ENCODE measurements at places on chromosomes 2 and 18.

DNA sequence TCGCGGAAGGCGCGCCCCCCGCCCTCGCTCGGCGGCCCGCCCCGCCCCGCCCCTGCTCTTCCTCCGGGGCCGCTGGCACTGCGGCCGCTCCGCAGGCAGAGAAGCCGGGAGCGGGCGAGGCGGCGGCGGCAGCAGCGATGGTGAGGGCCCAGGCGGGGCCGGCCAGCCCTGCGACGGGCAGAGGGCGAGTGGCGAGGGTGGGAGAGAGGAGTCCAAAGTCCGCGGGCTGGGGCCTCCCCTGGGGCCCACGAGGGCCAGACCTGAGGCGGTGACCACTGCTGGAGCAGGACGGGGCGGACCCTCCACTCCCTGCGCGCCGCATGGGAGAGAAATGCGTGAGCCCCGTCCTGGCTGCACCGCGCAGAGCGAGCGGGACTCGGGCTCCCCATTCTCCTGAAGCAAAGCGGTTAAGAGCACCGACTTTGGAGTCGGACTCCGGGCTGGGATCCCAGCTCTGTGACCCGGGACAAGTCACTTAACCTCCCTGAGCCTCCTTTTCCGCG lies at the start of gene VAMP5:
Gene VAMP5 (plus strand): TSS at position 78 of the 503 bp plus-strand sequence. CDS start 60 bp downstream, at position 138.
- DNase-seq, result peak; percentile 42

- no peak for DNase-seq
Measured at GRCh38 chr18:21441670-21442069, 158.8 kb downstream of the ESCO1 start.

GRCh38 chr18:77139619-77140018 lies 7.0 kb upstream of the MBP start:
- DNase-seq, result no peak

DNA sequence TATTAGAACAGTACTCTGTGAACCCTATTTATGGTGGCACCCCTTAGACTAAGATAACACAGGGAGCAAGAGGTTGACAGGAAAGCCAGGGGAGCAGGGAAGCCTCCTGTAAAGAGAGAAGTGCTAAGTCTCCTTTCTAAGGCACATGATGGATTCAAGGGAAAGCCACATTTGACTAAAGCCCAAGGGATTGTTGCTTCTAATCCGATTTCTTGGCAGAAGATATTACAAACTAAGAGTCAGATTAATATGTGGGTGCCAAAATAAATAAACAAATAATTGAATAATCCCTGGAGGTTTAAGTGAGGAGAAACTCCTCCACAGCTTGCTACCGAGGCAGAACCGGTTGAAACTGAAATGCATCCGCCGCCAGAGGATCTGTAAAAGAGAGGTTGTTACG lies 333.2 kb downstream of the SOX11 start:
- no peak for DNase-seq

GRCh38 chr2:175576875-175577274 lies 395.4 kb upstream of the ATP5MC3 start:
- DNase-seq, result no peak

DNA sequence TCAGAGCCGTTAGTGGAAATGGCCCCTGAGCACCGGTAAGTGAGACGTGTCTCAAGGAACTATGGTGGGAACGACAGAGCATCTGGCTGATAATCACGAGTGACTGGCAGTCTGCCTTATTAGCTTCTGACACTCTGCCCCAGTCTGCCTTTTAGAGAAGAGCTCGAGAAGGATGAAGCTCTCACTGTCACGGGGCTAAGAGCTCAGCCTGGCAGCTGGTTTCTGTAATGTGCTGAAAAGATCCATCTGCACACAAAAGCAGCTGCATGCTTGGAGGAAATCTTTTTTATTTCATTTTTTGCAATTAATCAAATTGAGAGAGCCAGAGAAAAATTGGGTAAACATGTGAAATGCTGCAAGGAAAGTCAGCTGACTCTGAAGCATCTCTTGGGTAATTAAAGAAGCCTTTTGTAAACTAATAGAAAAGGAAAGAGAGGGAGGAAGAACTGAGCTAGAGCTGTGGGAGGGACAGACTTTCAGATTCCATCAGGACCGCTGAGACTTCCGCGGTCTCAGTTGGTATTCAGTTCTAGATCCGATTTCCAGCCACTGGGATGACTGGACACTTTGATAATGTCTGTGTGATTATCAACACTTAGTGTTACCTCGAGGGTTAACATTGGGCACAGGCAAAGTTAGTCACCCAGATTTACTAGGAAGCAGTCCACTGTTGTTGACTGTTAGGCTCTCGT lies 24.4 kb downstream of the MBP start:
- DNase-seq, result no peak

DNA sequence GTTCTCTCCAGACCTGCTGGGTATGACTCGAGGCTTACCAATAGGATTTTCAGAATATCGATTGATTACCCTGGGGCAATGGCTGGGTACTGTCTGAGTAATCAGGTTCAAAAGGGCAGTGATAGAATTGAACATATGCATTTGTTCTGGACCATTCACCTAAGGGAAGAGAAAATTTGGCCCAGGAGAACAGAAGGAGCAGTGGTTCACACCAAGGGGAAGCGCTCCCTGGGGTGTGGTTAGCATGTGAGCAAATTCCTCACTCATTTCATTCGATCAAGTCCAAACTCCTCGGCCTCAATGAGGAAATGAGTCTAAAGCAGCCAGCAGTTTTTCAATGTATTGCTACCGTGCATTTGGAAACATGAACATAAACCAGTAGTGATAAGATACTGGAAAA lies 55.6 kb downstream of the CYP26B1 start:
- DNase-seq, result no peak

Measured in T-helper 1 cell (primary cell).